ENCODE measurements at places on chromosomes 5 and 9.

DNA sequence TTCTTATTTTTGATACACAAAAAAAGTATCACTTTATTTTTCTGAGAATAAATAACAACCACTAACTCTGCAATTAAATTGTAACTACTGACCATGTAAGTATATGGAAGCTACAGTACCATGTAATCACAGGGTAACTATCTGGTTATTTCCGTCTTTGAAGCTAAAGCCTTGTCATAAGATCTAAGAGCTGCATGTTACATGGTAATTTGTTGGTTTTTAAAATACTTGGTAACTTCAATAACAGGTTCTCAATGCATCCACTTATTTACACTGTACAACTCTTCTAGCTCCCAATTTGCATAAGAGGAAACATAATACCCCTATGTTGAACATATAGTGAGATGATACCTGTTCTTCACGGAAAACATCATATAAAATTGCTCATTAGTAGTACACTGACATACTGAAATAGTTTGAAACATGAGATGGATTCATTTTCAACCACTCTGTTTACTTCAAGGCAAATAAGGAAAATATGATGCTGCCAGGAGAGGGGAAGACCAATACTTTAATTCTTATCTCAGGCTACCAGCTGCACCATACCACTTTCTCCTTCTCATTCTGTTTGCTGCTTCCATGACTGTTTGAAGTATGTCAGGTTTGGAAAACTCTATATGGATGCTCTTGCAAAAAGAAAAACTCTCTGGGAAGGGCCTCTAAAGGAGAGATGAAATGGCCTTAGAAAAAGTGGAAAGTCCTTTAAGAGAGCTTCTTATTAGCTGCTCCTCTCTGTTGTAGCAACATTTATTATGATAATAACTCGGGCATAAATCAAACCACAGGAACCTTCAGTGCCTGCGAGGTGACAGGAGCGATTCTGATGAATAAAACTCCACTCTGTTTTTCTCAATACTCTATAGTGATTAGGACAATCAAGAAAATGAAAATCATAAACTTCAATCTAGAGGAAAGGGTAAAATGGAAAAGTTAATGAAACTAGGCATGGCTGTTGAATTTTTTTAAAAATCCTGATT, 150.2 kb downstream of the KIAA0825 start:
- DNase-seq = no peak

- no peak for DNase-seq
Observed at GRCh38 chr9:94126844-94127243, 42.6 kb downstream of the PTPDC1 start.

- DNase-seq = no peak
Observed at GRCh38 chr9:129854588-129855110, 19.4 kb downstream of the USP20 start.

GRCh38 chr9:7209990-7210389, 452.2 kb downstream of the KDM4C start:
- no peak for DNase-seq

GRCh38 chr9:5612185-5612530, 16.7 kb upstream of the RIC1 start:
- DNase-seq = no peak

- no peak for DNase-seq
Observed at GRCh38 chr5:35488055-35488454, 129.6 kb upstream of the SPEF2 start.

- DNase-seq = no peak
Observed at GRCh38 chr5:61788548-61788947, 456.5 kb downstream of the ZSWIM6 start.

DNA sequence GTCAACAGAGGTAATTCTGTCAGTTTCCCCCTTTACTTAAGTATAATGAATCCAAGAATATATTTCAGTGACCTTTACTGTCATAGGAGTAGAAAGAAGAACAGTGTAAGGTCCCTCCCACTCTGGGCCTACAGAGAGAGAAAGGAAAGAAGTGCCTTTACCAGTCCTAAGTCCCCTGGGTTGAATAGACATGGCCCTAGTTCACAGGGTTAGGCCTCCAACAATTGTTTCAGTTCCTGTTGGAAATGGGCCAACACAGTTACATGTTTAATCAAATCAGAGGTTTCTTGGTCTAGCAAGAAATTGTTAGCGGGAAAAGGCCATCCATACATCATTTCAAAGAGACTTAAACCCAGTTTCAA, 605.6 kb downstream of the MTRR start:
- no peak for DNase-seq

DNA sequence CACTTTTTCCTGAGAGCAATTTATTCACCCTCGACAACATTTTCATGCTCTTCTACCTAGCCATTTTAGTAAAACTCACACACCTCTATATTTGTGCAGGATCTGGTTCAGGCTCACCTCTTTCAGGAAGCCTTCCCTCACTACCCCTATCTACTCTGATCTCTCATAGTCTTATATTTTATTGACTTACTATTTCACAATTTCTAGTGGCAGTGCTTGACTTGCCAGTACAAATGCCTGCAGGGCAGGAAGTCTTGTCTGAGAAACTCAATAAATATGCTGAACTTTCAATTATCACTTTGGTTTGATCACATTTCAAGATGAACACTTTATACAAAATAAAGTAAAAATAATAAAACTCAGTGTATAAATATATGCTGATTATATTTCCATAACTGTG, 226.8 kb downstream of the CETN3 start:
- DNase-seq = no peak

All from cerebellar cortex (tissue), 1 donor.